ENCODE measurements at places on chromosomes 11 and 22.

DNA sequence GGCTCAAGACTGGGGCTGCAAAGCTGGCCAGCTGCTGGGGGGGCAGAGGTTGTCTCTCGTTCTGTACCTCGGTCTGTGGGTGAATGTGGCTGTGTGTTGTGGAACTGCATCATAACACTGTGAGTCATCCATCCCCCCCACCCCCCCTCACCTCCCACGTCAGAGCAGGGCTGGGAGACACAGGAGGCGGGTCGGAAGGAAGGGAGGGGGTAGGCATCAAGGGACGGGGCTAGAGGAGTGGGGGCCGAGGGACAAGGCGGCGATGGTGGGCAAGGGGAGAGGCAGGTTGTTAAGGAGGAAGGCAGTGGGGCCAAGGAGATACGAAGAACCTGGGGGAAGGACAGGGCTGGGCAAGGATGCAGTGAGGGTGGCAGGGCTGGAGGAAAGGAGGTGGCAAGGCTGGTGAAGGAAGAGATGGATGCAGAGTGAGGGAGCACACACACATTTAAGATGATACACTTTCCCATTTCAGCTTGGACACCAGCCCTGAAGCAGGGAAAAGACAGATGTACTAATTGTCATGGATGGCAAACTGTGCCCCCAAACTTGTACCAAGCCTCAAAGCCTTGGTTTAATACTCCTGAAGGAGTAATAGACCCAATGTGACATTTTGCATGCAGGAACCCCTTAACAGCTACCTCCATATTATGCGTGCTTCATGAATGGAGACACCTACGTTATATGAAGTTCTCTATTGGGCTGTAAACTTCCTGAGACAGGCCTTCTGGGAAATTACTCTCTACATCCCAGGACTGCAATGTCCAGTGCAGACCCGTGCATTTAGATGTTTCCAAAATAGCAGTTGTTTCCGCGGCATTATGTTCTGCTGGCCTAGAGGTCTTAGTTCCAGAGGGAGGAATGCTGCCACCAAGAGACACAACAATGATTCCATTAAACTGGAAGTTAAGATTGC lies at the start of gene YPEL4:
Gene YPEL4 (minus strand): TSS at position 87 of the 913 bp plus-strand sequence. CDS start 2,805 bp downstream, outside the sequence.
- DNase-seq = peak; percentile 82

GRCh38 chr11:57599381-57599780 lies 1.9 kb downstream of the SERPING1 start:
- DNase-seq = no peak

DNA sequence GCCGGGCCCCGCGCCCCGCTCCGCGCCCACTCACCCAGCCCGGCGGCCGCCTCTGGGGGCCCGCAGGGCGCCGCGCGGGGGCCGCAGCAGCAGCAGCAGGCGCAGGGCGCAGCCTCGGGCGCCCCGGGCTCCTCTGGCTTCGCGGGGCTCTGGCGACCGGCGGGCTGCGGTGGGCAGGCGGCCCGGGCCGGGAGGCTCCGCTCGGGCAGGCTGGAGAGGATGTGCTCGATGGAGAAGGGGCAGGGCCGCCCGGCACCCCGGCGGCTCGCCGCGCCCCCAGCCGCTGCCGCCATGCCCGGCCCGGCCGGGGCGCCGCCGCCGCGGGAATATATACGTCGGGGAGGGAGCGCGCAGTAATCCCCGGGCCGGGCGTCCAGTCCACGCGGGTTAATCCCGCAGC lies at the start of gene GSC2:
Gene GSC2 (minus strand): TSS at position 302 of the 400 bp plus-strand sequence. CDS start 9 bp downstream, at position 293.
- no peak for DNase-seq

DNA sequence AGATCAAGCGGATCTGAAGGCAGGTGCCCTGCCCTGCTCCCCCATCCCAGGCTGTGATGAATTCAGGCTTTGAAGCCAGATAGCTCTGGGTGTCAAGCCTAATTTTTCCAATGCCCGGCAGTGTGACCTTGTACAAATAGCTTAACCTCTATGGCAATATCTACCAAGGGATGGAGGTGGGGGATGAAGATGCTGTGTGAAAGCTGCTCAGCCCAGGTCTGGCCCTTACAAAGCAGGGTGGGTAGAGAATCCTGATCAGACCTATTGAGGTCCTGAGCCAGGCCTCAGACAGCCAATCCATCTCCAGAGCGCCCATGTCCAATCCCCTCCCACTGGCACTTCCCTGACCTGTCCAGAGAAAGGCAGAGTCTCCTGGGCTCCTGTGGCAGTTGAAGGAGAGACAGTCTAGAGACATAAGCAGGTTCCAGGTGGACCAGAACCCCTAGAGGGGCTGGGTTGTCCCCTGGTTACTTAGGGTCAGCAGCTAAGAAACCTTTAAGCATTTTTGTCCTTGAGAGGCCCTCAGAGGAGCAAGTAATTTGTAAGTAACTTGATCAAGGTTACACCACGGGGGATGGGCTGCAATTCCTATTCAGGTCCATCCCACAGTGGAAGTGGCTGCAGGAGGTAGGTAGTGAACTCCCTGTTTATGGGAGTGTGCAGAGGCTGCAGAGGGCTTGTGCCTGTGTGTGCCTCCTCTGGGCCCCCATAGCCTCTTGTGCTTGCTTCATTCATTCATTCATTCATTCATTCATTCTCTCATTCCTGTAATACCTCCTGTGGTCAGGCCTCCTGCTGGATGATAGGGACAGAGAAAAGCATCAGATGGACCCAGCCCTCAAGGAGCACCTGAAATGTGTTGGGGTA lies 10.4 kb downstream of the P2RY2 start:
- DNase-seq = no peak

GRCh38 chr11:46050662-46051061 lies 70.6 kb downstream of the PHF21A start:
- DNase-seq = no peak

DNA sequence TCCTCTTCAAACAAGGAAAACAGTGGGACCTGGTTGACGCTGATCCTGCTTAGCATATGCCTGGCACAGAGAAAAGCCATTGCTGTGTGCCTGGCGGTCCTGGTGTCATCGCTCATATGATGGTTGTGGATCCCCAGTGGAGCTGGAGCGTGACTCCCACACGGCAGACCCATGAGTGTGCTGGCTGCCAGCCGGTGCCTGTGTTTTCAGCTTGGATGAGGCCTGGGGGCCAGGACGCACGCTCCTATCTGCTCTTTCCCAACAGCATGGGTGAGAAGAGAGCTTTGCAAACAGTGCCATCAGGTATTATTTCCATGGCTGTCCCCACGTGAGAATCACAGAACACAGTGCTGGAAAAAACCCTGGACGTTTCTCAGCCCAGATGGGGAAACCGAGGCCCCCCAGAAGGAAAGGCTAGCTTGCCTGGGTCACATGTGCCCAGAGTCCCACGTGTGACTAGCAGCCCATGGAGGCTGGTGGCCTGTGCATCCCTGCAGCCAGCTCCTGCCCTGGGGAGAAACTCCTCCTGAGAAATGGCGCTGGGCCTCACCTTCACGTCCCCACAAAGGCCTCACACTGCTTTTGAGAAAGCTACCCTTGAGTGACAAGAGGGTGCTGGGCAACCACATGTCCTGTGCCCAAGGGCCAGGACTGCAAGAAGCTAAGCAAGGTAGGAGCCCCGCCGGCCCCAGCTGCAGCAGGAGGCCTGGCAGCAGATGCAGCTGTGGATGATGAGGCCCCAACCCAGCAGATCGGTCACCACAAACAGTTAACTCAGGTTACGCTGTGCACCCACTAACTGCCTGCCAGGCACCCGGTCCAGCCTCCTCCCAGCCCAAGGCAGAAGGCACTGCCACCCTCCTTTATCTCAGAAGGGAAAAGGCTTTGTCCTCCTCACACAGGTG lies 4.2 kb downstream of the CDKN1C start:
- DNase-seq = no peak

Measured in fibroblast of skin of scalp (primary cell).